ENCODE measurements at places on chromosomes 12 and 14. TPM values are rescaled to one million over a fixed set of nuclear protein-coding genes. Genes with fewer than 3 reads are reported as not detected.
A peak's percentile ranks its signal among the peaks of the same experiment; 100 is the strongest.

DNA sequence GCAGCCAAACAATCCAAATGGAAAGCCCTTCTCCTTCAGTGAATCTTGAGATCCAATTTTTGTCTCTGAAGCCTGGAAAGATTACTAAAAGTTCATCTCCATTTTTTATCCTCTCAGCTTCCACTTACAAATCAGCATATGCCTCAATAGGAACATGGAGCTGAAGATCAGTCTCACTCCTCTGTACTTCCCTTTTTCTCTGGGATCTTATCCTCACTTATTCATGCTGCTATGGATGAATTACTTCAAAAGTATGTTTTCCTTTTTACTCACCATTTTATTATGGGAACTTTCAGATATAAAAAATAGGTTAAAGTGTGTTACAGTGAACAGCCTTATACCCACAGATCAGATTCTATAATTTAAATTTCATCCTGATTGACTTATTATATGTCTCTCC lies 14.4 kb upstream of the NTF3 start:
- DNase-seq: no peak

Gene PDZRN4
- total RNA-seq: 0.15 TPM

DNA sequence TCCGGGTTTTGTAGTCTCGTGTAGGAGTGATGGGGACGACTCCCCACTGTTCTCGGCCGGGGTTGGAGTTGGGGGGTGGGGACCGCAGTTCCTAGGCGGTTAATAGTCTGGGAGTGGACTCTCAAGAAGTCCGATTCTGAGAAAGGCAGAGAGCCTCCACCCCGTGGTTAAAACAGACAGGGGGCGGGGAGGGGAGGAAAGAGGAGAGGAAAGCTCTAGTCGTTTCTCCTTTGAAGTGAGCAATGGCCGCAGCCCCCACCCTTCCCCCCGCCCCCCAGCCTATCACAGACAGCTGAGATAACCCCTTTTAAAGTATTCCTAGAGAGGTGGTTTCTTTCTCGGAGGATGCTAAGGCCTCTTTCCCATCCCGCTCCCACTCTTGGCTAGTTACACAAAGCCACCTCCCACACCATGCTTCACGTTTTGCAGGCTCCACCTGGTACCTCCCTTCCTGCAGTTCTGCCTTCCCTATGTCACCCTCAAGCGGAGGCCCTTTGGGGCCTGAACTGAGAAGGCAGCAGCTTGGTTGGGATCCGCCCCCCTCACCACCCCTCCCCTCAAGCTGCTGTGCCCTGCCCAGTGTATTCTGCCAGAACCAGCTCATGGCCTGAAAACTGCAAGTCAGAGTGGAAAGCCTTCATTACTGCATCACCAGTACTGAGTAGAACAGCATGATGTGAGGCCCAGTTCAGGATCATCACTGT lies 853 bp downstream of the USP5 start:
- DNase-seq: no peak

- no peak for DNase-seq
Measured at GRCh38 chr12:3364226-3364625, 126.8 kb upstream of the PRMT8 start.

GRCh38 chr12:122870867-122871664 lies 24.9 kb downstream of the VPS37B start:
- DNase-seq: no peak

Gene OTOGL
- total RNA-seq: 0.92 TPM

Gene KERA
- total RNA-seq: not detected

DNA sequence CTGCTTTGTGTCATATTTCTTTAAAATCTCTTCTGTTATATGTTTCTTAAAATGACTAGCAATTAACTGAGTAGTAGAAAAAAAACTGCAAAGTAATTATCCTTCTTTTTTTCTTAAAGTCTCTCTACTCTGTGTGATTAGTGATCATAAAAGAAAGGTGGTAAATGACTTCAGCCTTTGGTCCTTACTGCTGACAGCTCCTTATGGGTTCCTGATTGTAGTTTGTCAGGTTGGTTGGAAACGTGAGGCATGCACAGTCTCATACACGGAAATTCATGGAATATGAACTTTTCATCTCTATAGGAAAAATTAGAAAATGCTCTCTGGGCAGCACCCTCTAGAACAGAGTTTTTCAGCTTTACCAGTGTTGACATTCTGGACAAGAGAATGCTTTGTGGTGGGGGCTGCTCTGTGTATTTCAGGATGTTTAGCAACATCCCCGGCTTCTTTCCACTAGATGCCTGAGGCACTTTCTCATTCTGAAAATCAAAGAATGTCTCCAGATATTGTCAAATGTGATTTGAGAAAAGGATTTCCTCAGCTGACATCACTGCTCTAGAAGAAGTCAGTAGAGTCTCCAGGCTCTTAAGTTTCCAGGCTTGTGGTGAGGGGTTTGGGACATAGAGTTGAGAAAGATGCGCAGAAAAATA lies 121.0 kb downstream of the PIK3C2G start:
- no peak for DNase-seq

- DNase-seq: peak; percentile 87
Measured at GRCh38 chr14:105929327-105930081, 403.1 kb downstream of the TMEM121 start.
